ENCODE measurements at places on chromosomes 3 and 15. TPM values are rescaled to one million over a fixed set of nuclear protein-coding genes. Genes with fewer than 3 reads are reported as not detected.
A peak's percentile ranks its signal among the peaks of the same experiment; 100 is the strongest.

DNA sequence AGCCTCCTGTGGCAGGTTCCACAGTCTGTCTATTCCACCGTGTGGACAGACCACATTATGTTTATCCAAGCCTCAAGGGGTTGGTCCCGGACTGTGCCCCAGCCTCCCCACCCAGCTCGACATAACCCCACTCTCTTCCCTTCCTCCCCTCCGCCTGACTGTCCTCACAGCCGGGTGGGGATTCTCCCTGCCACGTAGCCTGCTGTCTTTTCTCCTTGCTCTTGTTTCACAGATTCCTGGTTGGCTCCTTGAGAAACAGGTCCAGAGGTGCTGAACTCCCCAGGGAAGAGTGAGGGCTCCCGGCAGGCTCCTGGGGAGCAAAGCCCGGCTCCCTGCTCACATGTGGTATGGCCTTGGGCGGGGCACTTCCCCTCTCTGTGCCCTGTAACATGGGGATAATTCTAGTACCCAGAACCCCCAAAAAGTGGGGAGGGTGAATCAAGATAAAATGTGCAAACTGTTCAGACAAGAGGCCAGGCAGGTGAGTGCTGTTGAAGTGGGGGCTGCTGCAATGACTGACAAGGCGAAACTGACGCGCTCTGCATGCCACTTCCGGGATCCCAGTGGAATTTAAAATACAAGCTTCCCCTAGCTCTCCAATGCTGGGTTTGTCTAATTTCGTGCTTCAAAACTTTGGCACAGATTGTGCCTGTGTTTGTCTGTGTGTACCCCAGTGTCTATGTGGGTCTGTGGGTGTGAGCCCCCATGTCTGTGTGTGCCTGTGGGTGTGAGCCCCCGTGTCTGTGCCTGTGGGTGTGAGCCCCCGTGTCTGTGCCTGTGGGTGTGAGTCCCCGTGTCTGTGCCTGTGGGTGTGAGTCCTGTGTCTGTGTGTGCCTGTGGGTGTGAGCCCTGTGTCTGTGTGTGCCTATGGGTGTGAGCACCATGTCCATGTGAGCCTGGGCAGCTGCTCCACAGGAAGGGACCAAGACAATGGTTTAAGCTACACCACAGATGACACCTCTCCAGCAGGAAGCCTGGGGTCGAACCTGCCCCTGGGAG lies 160.6 kb upstream of the IQSEC1 start:
- no peak for DNase-seq

GRCh38 chr3:100730524-100730923 lies 21.2 kb downstream of the TFG start:
- no peak for DNase-seq

DNA sequence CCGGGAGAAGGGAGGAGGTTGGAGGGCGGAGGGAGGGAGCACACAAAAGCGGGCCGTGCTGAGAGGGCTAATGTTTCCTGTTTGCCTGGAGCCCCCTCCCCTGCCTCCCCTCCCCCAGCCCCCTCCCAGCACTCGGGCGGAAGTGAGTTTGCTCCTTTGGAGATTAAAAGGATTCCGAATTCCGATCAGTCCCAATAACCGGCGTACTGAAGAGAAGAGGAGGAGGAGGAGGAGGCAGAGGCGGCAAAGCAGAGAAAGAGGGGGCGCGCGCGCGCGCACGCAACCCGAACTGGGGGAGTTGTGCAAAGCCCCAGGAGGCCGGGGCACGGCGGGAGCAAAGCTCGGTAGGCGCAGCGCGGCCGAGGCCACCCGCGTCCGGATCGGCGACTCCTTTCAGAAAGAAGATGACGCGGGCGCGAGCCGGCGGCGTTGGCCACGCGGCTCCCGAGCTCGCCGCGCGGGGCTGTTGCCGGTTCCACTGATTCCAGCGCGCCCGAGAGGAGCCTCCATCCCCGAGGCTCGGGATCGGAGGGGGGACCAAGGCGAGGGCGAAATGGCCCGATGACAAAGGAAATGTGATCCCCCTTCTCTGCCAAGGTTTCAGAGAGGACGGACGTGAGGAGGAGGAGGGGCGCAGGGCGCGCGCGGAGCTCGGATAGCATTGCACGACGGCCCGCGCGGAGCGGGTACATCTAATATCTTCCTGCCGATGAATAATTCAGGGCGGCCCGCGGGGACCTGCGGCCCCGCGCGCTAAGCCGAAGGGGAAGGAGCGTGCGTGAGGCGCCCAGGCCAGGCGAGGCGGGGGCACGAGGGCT lies 1.1 kb upstream of the TRIM71 start:
- DNase-seq, result peak; percentile 95

- no peak for DNase-seq
Observed at GRCh38 chr3:71063773-71064290, 519.7 kb downstream of the FOXP1 start.

- DNase-seq, result no peak
Observed at GRCh38 chr3:148084931-148085330, 612.8 kb upstream of the AGTR1 start.

GRCh38 chr3:94405258-94406035 lies 342.6 kb downstream of the NSUN3 start:
- no peak for DNase-seq

GRCh38 chr3:183513046-183513706 lies 42.3 kb downstream of the KLHL6 start:
- DNase-seq, result no peak

DNA sequence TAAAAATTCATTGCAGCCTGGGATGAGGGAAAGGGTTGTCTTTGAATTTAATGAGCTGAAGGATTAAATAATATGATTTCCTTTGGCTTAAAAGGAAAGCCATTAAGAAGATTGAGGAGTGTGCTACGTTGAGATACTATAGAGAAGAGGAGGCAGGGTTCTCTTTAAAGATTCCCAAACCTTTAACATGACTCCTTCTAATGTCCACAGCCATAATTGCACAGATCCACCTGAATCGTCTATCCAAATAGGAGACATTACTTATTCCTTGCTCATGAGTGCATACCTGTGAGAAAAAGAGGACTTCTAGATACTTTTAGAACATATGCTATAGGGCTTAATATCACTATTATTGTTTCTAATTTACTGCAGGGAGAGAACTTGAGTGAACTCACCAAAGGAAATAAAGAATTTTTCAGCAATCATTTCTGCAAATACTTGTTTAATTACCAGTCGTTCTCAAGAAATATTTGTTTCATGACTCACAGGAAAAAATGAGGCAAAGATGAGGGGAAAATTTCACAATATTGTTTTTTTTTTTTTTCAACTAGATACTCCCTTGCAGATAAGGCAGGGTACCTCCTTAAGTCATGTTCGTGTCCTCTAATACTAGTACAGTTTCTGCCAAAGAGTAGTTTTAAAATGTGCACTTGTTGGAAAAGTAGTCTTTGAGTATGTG lies 8.9 kb upstream of the SUCNR1 start:
- no peak for DNase-seq

- DNase-seq, result no peak
Observed at GRCh38 chr3:48949376-48949717, 30.7 kb downstream of the ARIH2 start.

DNA sequence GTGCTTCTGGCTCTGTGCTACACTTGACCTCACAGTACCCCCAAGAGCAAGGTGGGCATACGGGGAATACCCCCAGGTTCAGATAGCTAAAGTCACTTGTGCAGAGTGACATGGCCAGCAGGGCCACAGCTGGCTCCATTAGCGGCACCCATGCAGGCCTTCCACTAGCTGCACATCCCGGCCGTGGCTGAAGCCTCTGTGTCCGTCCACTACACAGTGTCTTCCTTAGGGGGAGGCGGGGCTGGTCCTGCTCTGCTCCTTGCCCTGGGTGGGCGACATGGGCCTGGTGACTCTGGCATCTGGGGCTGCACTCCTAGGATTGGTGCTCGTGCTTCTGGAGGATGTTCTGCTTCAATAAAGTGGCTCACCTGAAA lies 169.1 kb upstream of the IQSEC1 start:
- no peak for DNase-seq

GRCh38 chr3:127760791-127761440 lies 61.4 kb downstream of the MGLL start:
- DNase-seq, result no peak

GRCh38 chr3:14317057-14317553 lies 85.3 kb upstream of the SLC6A6 start:
- DNase-seq, result no peak

- no peak for DNase-seq
Observed at GRCh38 chr3:37945156-37945806, 45.3 kb upstream of the VILL start.

DNA sequence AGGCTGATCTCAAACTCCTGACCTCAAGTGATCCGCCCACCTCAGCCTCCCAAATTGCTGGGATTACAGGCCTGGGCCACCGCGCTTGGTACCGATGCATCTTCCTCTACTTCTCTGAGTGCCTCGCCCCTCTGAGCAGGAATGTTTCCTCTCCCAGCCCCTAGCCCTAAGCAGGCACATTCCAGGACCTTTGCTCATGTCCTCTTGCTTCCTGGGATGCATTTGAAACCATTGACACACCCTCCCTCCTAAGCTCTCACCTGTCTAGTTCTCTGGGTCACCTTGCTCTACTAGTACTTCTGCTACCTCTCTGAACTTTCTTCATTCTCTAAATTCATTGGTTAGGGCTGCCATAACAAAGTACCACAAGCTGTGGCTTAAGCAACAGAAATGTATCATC lies 17.9 kb upstream of the UACA start:
- peak; percentile 36 for DNase-seq

DNA sequence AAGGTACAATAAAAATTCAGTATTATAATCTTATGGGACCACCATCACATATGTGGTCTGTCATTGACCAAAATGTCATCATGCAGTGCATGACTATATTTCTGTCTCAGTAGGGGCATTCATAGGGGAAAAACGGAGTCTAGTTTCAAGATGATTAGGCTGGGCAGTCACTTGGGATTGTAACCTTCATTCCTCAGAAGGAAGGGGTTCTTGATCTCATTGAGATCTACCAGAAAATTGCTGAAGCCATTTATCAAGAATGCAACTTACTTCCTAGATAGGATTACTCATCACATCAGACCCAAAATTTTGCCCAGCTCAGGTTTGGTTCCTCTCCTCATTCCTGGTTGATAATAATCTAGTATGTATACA lies 37.3 kb downstream of the BTD start:
- no peak for DNase-seq

- DNase-seq, result no peak
Observed at GRCh38 chr3:177693616-177694264, 496.5 kb upstream of the TBL1XR1 start.

DNA sequence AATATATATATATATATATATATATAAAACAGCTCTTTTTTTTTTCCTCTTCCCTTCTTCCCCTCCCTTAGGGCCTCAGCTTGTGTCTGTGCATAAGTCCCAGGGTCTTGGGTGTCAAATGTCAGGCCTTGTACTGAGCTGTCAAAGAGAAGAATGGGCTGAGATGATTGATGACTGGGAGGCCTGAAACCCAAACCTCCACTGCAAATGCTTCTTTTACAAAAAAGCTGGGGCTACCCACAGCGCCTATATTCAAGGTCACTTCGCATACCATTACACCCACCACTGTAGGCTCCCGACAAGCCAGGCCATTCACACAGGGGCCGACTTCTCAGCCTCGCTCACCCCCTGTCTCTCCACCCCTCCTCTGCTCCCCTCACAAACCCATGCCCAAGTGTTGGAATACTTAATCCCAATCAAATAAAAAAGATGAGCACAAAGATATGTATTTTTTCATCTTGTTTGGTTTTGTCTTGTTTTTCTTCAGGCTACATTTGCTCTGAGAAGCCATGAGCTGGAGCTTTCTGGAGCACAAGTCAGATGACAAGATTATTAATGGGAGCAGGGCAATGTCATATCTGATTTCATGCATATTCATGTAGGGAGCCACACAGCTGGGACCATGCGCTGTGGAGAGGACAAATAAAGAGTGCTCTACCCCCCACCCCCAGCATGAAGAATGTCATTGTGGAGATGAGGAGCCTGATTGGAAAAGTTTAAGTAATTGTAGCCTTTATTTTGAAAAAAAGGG lies 614.4 kb upstream of the NR2F2 start:
- no peak for DNase-seq

GRCh38 chr3:128498127-128498626 lies 5.2 kb upstream of the GATA2 start:
- DNase-seq, result peak; percentile 4

DNA sequence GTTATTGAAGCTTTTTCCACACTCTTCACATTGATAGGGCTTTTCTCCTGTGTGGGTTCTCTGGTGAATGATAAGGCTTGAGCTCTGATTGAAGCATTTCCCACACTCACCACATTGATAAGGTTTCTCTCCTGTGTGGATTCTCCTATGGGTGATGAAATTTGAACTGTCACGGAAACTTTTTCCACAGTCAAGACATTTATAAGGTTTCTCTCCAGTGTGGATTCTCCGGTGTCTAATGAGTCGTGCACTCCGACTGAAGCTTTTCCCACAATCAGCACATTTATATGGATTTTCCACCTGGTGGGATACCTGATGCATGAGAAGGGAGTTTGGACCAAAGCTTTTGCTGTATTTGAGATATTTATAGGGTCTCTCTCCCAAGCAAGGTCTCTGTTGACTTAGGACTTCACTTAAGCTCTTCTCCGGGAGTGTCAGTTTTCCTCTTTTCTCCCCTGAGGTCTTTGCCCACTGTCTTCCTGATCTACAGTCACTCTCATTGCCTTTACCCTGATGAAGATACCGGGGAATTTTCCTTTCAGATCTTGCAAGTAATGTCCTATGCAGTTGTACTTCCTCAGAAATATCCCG lies 9.4 kb downstream of the ZSCAN29 start:
- DNase-seq, result no peak

DNA sequence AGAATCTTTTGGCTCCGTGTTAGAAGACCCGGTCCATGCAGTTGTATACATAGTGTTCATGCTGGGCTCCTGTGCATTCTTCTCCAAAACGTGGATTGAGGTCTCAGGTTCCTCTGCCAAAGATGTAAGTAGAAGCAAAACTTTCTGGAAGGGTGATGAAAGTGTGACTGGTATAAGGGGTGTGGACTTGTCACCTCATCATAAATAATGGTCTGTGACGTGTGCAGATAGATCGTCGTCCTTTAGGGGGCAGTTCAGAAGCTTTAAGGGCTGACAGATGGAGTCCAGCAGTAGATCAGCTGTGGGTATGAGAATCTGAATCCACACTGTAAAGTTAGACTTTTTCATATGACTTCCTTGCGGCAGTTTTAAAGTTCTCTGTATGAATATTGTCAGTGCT lies 15.3 kb downstream of the SEC61A1 start:
- DNase-seq, result no peak

DNA sequence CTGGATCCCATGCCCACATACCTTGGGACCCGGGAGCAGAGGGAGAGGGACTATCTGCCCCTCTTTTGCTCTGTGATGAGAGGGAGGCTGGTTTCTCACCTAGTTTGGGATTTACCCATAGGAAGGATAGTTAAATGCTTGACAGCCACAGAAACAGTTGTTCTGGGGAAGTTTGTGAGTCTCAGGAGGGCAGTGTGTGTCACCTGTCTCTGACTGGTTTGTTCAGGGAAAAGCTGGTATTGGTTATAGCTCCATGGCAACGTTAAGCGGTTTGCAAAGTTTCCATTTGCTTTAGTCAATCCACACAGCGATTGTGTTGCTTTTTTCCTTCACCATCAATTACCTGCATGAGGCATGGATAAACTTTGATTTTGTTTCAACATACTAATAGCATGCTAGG lies 3.7 kb upstream of the TMED3 start:
- no peak for DNase-seq

PEX5L gene
- total RNA-seq, result 1.4 TPM

NMB gene
- 12.4 TPM for total RNA-seq

IMPG2 gene
- 0.02 TPM for total RNA-seq

EPHB3 gene
- 1.0 TPM for total RNA-seq

RPL4 gene
- total RNA-seq, result 4,137 TPM

CCR4 gene
- 0.07 TPM for total RNA-seq

Measured in H9 (cell line).